ENCODE measurements at places on chromosomes 3 and 15. TPM values are rescaled to one million over a fixed set of nuclear protein-coding genes. Genes with fewer than 3 reads are reported as not detected.

The HSPBAP1 gene
- 3.7 TPM for polyA plus RNA-seq

The SEMA6D gene
- 2.1 TPM for polyA plus RNA-seq

The CISH gene
- polyA plus RNA-seq = 36.2 TPM

The HIGD2B gene
- not detected for polyA plus RNA-seq

The DAZL gene
- polyA plus RNA-seq = not detected

The ATP13A4 gene
- 0.22 TPM for polyA plus RNA-seq

The CSTA gene
- polyA plus RNA-seq = 23.6 TPM

The DUOX1 gene
- polyA plus RNA-seq = 0.20 TPM

The PRRT3 gene
- polyA plus RNA-seq = 0.56 TPM

The MASP1 gene
- 0.24 TPM for polyA plus RNA-seq

The LRRC2 gene
- polyA plus RNA-seq = 6.9 TPM

The PATL2 gene
- polyA plus RNA-seq = 0.47 TPM

The GALNT15 gene
- polyA plus RNA-seq = 48.2 TPM

The NR2F2 gene
- polyA plus RNA-seq = 9.7 TPM

The ROBO2 gene
- polyA plus RNA-seq = 0.62 TPM

The UBP1 gene
- polyA plus RNA-seq = 31.4 TPM

The SPTBN5 gene
- polyA plus RNA-seq = 0.58 TPM

The LRTM1 gene
- polyA plus RNA-seq = not detected

The TERC gene
- not detected for polyA plus RNA-seq

The PPARG gene
- 218 TPM for polyA plus RNA-seq

The WDR73 gene
- 10.7 TPM for polyA plus RNA-seq

The ALPK3 gene
- polyA plus RNA-seq = 9.1 TPM

The GOLGA6B gene
- not detected for polyA plus RNA-seq

The CCDC33 gene
- not detected for polyA plus RNA-seq

The SH2D7 gene
- polyA plus RNA-seq = not detected

The IL17RE gene
- polyA plus RNA-seq = 6.4 TPM

The SMCO1 gene
- polyA plus RNA-seq = not detected

The ALS2CL gene
- 11.2 TPM for polyA plus RNA-seq

The IGSF11 gene
- polyA plus RNA-seq = 0.11 TPM

The PRR20G gene
- polyA plus RNA-seq = not detected

The FEZF2 gene
- not detected for polyA plus RNA-seq

The KIF15 gene
- polyA plus RNA-seq = 0.24 TPM

The MAP2K5 gene
- 10.7 TPM for polyA plus RNA-seq

The PLSCR5 gene
- polyA plus RNA-seq = not detected

The LDHAL6B gene
- polyA plus RNA-seq = not detected

The KLHL6 gene
- 0.44 TPM for polyA plus RNA-seq

The CYP8B1 gene
- polyA plus RNA-seq = not detected

The EAF2 gene
- 6.6 TPM for polyA plus RNA-seq

The FGD5 gene
- 19.5 TPM for polyA plus RNA-seq

The GOLGA8S gene
- polyA plus RNA-seq = 0.34 TPM

The IFT80 gene
- polyA plus RNA-seq = 7.4 TPM

The EIF2A gene
- 77.2 TPM for polyA plus RNA-seq

The APBA2 gene
- 2.9 TPM for polyA plus RNA-seq

The CRABP1 gene
- polyA plus RNA-seq = not detected

The GAP43 gene
- 0.38 TPM for polyA plus RNA-seq

The SLC27A2 gene
- 5.5 TPM for polyA plus RNA-seq

The ZBTB20 gene
- polyA plus RNA-seq = 1.4 TPM

The HES1 gene
- 16.0 TPM for polyA plus RNA-seq

The SNURF gene
- 1.3 TPM for polyA plus RNA-seq

The RASL12 gene
- 6.7 TPM for polyA plus RNA-seq

The CELSR3 gene
- polyA plus RNA-seq = 1.0 TPM

The OIP5 gene
- 0.39 TPM for polyA plus RNA-seq

The ETV5 gene
- 2.9 TPM for polyA plus RNA-seq

The PLSCR2 gene
- polyA plus RNA-seq = 0.14 TPM

The ROPN1B gene
- not detected for polyA plus RNA-seq

The PCYT1A gene
- 39.8 TPM for polyA plus RNA-seq

The GOLGA8R gene
- polyA plus RNA-seq = 4.4 TPM
